ENCODE measurements at places on chromosomes 7 and 10. TPM values are rescaled to one million over a fixed set of nuclear protein-coding genes. Genes with fewer than 3 reads are reported as not detected.

DNA sequence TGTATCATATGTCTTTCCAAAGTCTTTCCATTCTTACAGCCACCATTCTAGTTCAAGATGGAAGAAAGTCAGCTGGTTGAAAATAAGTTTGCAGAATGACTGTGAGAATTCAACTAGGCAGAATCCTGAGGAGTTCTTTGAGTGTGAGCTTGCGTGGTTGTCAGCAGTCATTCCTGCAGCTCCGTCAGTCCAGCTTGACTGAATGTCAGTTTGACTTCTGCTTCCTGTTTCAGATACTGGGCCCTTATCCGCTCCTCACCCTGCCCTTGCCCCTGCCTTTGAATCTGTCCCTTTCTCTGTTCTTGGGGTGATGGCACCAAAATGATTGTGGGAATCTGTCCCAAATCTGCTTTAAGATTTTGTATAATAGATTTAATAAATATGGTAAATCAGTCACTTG, 27.8 kb downstream of the SLC26A5 start:
- DNase-seq: no peak

- no peak for DNase-seq
Observed at GRCh38 chr10:26448706-26449435, 10.7 kb downstream of the APBB1IP start.

DNA sequence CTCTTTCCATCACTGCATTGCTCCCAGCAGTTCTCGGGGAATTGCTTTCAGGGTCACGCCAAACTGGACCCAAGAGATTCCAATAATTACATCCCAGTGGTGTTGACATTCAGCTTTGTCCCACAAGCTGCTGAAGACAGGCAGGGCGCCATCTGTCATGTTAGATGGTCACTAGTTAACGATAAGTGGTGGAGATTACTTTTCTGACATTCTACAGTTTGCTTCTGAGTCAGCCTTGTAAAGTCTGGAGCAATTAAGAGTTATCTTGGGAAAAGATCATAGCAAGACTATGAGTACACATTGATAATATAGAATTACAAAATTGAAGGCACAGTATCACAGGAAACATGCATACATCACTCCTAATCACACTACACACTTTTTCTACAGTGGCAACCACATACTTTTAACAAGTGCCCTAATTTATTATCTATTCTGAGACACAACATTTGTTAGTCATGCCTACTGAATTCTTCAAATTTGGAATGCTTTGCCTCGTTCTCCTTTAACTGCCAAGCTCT, 41.9 kb downstream of the SEMA3C start:
- no peak for DNase-seq

- no peak for DNase-seq
Observed at GRCh38 chr7:2353936-2354185, 766 bp upstream of the EIF3B start.

GRCh38 chr10:112092519-112092918, 91.0 kb downstream of the GPAM start:
- DNase-seq: no peak

- no peak for DNase-seq
Observed at GRCh38 chr10:22599636-22600228, 114.6 kb downstream of the PIP4K2A start.

DNA sequence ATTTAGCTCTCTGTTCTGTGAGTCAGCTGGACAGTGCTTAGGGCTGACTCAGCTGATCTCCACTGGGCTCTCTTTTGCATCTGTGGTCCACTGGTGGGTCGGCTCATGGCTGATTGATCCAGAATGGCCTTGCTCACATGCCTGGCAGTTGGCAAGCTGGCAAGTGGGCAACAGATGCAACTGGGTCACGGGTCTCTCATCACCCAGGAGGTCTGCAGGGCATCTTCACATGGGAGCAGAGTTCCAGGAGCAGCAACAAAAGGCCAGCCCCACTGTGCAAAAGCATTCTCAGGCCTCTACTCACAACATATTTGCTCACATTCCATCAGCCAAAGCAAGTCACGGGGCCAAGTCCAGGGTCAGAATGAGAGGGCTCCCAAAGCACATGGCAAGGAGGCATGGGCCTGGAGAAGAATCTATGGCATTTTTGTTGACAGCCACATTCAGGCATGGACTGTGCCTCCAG, 98.8 kb downstream of the OAT start:
- DNase-seq: no peak

DNA sequence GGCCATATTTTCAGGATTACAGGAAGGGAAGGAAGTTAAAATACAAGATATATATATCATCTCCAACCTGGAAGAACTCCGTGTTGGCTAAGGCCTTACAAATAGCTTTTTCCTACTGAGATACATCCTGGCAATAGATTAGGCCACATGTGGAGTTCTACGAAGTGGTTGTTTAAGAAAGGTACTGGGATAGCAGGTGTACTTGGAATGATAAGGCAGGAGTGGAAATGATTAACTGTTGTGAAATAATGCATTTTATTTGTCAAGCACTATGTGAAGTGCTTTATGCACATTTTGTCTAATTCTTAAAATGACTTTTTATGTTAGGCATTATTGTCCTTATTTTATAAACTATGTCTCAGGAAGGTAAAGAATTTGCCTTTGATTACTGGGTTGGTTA, 18.9 kb upstream of the SMIM30 start:
- no peak for DNase-seq

RAB18 gene
- 30.3 TPM for total RNA-seq

DDX50 gene
- 32.8 TPM for total RNA-seq

NACAD gene
- 3.9 TPM for total RNA-seq

CADPS2 gene
- total RNA-seq: 5.6 TPM
